Mammary epithelial cell (primary cell): ENCODE measurements at places on chromosomes 16 and 17.

- no peak for DNase-seq
These were observed 6.1 kb upstream of the PHF12 start for GRCh38 chr17:28957277-28957991.

DNA sequence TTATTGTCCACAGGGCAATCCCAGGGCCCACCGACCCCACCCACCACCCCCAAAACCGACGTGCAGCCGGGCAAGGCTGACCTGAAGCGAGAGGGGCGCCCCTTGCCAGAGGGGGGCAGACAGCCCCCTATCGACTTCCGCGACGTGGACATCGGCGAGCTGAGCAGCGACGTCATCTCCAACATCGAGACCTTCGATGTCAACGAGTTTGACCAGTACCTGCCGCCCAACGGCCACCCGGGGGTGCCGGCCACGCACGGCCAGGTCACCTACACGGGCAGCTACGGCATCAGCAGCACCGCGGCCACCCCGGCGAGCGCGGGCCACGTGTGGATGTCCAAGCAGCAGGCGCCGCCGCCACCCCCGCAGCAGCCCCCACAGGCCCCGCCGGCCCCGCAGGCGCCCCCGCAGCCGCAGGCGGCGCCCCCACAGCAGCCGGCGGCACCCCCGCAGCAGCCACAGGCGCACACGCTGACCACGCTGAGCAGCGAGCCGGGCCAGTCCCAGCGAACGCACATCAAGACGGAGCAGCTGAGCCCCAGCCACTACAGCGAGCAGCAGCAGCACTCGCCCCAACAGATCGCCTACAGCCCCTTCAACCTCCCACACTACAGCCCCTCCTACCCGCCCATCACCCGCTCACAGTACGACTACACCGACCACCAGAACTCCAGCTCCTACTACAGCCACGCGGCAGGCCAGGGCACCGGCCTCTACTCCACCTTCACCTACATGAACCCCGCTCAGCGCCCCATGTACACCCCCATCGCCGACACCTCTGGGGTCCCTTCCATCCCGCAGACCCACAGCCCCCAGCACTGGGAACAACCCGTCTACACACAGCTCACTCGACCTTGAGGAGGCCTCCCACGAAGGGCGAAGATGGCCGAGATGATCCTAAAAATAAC lies 3.0 kb downstream of the SOX9 start:
- DNase-seq, result peak; percentile 38

GRCh38 chr16:65342231-65342866 lies 220.5 kb upstream of the CDH11 start:
- no peak for DNase-seq

DNA sequence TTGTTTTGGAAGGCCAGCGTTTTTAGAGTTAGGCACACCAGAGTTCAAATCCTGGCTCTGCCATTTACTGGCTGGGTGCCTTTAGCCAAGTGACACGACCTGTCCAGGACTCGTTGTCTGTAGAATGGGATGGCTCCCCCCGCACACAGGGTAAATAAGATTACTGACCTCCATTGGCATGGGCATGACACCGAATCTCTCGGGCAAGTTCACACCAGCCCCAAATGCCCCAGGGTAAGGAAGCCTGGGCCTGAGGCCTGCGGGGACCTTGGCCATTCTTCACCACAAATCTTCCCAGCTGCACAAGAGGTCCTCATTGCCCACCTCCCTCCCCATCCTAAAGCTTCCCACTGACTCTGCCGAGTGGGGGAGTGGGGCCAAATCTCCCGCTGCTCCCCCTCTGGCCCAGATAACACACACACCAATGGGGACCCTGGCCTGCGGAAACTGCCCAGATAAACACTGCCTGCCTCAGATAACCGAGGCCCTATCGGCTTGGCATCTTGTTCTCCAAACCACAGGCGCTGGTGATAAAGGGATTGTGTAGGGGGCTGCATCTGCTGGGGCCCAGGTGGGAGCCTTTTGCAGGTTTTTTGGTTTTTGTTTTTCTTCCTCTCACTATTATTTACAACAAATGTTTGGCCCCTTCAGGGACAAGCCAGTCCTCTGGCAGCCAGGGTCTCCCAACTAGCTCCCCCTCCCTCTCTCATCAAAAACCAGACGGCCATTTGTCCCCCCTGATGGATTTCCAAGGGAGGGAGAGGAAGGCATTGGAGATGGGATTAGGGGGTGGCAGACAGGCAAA lies 75.0 kb upstream of the LHX1 start:
- DNase-seq, result no peak

- DNase-seq, result no peak
These were observed 60.4 kb downstream of the STH start for GRCh38 chr17:46059486-46059885.

GRCh38 chr16:89104930-89105571 lies 11.4 kb downstream of the ACSF3 start:
- no peak for DNase-seq

- DNase-seq, result no peak
These were observed 30.5 kb downstream of the PIK3R6 start for GRCh38 chr17:8836821-8837562.

DNA sequence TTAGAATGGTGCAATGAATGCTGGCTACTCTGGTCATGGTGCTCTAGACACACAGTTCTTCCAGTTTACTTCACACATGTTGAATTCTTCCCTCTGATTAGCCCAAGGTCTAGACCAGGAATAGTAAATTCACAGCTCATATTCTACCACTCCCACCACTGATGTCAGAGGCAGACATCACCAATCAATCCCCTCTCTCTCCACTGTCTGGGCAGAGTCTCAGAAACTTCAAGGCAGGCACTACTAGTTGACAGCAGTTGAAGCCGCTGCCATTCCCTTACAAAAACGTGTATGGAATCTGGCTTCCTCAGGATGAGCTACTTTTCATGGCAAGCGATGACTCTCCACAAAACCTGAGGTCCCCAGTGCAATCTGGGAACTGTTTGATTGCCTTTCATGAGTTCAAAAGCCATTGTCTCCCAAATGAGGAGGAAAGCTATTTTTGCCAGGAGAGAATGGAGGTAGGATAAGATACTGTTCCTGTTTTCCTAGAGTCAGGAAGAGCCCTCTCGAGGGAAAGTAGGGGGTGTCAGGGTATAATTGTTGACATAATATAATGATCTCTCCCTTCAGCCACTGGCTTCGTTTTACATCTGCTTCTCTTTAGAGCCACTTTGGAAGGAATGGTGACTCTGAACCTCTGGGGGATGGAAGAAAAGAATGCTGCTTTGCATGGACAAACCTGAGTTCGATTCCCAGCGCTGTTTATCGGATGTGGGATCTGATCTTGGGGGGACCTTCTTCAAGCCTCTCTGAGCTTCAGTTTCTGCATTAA lies 90.0 kb downstream of the FOXL1 start:
- DNase-seq, result peak; percentile 23

DNA sequence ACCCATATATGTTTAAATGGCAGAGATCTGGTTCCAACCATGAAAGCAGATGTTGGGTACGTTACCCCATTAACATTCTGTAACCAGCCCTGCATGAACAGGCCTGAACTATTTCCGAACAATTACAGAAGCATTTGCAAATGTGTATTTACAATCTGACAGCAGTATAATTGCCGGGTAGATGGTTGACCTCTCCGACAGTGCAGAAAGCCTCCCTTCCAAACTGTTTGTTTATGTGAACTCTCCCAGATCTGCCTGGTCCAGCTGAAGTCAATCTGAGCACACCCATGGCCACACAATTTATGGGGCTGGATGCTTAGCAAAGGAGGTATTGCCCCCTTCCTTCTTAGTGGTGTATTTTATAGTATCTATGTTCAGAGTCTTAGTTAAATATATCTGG lies 21.8 kb downstream of the NUDT7 start:
- DNase-seq, result no peak

GRCh38 chr17:50217591-50217990 lies 16.2 kb upstream of the COL1A1 start:
- no peak for DNase-seq

DNA sequence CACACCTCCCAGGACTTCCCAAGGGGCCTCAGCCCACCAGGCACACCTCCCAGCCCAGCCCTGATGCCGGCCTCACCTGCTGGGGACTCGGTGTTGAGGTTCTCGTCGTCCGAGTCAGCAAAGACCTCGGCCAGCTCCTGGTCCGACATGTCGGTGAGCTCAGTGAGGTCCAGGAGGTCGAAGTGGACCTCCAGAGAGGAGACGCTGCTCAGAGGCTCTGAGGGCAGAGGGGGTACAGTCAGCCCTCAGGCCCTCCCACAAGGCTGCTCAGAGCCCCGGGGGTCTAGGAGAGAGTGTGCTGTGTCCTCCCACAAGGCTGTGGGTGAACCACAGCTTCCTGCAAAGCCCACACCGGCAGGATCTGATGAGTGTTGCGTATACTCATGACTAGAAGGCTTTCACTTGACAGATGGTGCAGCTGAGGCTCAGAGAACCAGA lies 10.5 kb downstream of the DBNDD1 start:
- DNase-seq, result no peak

DNA sequence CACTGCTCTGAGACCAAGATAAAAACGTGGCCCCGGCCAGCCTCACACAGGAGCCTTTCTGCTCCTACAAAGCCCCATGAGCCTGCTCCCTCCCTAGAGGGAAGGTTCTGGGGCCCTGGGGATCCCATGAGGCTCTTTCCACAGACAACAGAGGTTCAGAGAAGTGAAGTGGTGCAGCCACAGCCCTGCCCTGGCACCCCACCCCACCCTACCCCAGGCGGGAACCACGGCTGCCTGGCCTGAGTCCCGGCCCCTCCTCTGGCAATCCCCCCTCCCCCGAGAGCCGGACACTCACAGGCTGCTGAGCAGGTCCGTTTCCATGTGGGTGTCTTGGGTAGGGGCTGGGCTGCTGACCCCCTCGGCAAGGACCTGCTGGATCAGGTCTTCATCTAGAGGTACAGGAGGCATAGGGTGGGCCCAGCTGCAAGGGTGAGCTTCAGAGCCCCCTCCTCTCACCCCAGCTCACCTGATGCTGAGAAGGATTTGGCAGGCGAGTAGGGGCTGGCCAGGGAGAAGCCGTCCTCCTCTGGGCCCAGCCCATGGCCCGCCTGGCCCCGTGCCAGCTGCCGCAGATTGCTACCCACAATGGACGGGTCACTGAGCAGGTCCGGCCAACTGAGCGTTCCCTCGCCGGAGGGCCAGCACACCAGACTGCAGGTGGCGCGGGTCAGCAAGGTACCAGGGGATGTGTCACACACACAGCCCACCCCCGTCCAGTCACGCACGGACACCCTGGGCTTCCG lies 38.7 kb downstream of the PKD1 start:
- no peak for DNase-seq

- peak; percentile 75 for DNase-seq
These were observed at the start of gene TRIM65 for GRCh38 chr17:75896415-75897159. Gene TRIM65 (minus strand): TSS chr17:75896951. CDS start chr17:75896937, 14 bp downstream.
